ENCODE measurements at places on chromosomes 5 and 9.

DNA sequence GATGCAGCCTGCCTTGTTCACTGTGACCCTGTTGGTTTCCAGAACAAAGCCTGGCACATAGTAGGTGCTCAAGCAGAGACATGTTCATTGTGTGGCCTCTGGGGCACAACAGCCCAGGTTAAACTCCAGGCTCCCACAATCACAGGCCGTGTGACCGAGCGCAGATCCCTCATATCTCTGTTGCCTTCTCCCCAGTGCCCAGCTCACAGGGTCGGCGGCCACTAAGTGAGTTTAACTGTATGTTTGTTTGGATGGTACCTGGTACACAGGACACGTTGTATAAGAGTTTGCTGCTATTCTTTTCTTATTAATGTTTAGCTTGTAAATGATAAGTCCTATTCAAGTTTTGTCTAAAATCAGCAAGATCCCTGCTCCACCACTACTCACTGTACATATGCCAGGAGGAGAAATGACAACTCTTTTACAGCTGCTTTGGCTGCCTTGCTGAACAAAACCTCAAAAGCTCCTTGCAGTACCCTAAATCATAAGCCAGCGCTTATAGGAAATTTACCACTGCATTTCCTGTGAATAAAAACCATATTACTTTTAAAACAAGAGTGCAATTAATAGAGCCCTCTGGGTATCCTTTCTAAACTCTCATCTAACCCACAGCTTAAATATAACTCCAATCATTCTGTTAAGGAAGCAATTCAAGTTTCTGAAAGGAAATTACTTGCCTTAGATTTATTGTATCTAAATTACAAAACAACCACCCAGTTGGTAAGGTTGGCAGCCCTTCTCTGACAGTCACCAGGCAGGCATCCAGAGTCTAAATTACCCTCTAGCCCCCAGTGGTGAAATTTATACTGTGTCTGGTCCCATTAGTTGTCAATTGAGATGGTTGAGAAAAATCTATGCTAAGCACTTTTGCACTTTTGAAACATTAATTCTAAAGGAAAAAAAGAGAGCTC, 379.4 kb downstream of the SEMA5A start:
- no peak for DNase-seq

GRCh38 chr5:82327941-82328340, 49.8 kb upstream of the RPS23 start:
- no peak for DNase-seq

- no peak for DNase-seq
Measured at GRCh38 chr5:128243958-128244582, 160.5 kb downstream of the SLC12A2 start.

- no peak for DNase-seq
Measured at GRCh38 chr5:96648593-96648992, 13.6 kb upstream of the CAST start.

DNA sequence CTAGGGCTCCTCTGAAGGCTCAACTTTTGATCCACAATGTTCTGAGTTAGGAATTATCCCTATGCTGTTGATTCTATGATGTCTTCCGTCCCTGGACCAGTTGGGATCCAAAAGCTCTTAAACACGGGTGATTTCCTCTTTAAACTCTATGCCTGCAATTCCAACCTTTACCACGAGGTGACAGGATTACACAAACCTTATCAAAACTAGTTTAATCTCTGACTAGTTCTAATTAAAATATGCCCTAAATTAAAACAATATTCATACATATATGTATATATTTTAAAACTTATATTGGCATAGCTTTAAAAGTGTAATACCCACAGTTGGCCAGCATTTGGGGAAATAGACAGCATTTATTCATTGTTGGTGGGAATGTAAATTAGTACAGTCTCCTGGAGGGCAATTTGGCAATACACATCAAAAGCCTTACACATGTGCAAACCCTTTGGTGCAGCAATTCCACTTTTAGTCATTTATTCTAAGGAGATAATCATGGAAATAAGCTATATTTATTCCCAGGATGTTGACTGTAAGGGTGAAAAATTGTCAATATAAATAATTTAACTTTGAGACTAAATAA, 51.6 kb upstream of the PHYKPL start:
- DNase-seq = no peak

DNA sequence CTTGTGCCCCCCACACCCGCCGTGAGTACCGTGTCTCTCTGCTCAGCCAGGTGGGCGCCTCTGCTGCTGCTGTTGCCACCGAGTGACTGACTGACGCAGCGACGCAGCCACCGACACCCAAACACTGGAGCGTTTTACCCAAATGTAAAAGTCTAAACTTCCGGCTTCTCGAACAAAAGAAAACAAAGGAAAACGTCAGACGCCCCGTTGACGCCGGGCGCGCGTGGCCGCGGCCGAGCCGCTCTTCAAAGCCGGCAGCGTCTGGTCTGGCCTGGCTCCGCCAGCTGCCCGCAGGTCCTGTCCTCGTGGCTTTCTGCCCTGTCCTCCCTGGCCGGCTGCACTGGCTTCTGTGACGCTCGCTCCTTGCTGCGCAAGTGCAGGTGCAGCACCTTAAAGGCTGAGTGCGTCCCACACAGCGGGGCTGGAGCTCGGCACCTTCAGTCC, 41.4 kb upstream of the CLPTM1L start:
- DNase-seq = peak; percentile 34

GRCh38 chr5:177958696-177959095, 37.3 kb downstream of the PROP1 start:
- DNase-seq = no peak

GRCh38 chr5:164860896-164861295, 1355.5 kb downstream of the MAT2B start:
- DNase-seq = no peak

DNA sequence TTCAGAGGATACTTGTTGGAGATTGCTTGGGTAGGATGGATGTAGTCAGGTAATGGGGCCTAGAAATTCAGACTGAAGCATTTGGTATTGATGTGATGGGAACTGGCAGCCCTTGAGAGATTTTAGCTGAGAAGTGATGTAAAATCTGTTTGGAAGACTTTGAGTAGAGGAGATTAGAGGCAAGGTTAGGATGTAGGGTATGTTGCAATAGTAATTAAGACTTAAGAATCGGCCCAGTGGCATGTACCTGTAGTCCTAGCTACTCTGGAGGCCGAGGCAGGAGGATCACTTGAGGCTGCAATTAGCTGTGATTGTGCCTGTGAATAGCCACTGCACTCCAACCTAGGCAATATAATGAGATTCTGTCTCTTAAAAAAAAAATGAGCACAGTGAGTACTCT, 6.7 kb downstream of the NSD1 start:
- DNase-seq = no peak

GRCh38 chr5:39231705-39232525, 12.6 kb upstream of the FYB1 start:
- no peak for DNase-seq

DNA sequence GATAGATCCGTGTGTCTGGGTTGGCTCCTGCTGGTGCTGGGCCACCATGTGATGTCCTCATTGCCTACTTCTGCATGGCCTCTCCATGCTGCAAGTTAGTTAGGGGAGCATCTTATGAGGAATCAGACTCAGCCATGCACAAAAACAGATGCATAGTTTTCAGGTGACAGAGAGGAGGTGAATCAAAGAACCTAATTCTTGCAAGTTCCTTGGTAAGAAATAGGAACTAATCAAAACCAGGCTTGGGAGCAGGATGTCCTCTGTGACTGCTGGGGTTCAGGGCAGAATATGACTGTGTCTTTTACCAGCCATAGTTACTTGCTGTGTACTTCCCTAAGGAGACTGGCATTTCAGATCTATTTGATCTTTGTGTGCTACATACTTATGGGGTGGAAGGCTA, 61.6 kb downstream of the C9orf152 start:
- no peak for DNase-seq

- no peak for DNase-seq
Measured at GRCh38 chr9:35972093-35972492, 14.1 kb upstream of the OR2S2 start.

DNA sequence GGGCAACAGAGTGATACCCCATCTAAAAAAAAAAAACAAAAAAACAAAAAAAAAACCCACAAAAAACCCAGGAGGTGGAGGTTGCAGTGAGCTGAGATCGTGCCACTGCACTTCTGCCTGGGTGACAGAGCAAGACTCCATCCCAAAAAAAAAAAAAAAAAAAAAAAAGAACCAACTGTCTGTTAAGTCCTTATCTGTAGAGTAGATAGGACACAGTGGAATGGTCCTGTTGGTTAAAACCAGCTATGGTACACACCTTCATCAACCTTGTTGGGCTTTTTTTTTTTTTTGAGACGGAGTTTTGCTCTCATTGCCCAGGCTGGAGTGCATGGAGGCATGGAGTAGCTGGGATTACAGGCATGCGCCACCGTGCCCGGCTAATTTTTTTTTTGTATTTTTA, 12.2 kb downstream of the SLC25A25 start:
- no peak for DNase-seq

DNA sequence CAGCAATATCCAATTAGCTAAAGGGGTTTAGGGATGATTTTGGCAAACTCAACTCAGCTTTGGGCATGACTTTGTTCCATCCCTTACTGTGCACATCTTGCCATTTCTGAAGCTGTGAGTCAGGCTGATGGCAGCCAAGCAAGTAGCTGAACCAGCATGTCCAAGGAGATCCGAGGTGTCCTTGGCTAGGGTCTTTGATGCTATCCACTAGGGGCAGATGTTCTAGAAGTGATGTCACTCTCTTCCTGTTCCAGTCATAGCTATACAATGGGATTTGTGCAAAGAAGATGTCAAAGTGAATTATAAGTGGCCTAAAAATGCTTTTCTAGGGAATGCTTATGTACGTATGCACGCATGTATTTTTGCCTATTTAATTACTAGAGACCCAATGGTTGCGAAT, 160.8 kb upstream of the PAPPA start:
- DNase-seq = no peak

DNA sequence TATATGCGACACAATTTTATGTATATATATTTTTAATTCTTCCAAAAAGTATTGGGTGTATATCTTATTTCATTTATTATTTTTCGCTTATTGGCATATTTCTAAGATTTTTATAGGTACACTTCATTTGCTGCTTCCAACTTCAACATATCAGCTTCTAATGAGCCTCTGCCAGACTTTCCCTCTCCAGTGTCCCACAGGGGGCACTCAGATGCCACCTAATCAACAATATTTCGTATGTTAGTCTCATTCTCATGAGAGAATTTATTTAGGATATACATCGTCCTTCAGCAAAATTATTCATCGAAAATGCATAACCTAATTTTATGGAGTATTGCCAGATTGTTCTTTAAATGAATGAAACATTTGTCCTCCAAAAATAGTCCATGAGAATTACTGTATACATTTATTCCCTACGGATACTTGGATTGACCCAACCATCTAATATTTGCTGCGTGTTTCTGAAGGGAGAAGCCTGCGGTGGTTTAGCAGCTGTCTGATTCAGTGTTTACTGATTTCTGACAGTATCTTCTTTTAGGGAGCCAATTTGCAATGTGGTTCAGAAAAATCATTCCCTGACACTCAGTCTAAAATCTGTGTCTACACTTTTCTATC, 100.6 kb upstream of the SELENOP start:
- peak; percentile 60 for DNase-seq

DNA sequence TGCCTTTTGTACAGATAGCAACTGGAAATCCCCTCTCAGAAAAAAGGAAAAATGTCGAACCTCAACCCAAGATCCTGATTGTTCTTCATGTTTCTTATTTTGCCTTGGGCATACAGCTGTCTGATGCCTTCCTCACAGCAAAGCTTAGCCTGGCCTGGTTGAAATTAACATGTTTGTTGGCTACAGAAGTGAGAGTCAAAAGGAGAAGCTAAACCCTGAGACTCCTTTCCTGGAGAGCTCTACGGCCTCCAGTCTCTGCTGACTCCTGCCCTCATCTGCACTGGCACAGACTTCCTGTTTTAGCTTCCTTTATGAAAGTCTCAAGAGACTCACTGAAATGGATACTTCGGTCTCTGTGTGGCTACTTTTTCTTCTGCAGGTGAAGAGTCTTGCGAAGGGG, 186.7 kb downstream of the PARP8 start:
- no peak for DNase-seq

GRCh38 chr5:30197662-30198061, 995.8 kb upstream of the CDH6 start:
- no peak for DNase-seq

- DNase-seq = no peak
Measured at GRCh38 chr5:169009123-169009522, 291.8 kb downstream of the SLIT3 start.

Data from NCI-H1092 treated with DMSO at 0.1 percent for 48 hours (cell line).